ENCODE measurements at places on chromosomes 11 and 22.

- no peak for DNase-seq
Observed at GRCh38 chr11:1925373-1926155, 6.1 kb downstream of the TNNT3 start.

DNA sequence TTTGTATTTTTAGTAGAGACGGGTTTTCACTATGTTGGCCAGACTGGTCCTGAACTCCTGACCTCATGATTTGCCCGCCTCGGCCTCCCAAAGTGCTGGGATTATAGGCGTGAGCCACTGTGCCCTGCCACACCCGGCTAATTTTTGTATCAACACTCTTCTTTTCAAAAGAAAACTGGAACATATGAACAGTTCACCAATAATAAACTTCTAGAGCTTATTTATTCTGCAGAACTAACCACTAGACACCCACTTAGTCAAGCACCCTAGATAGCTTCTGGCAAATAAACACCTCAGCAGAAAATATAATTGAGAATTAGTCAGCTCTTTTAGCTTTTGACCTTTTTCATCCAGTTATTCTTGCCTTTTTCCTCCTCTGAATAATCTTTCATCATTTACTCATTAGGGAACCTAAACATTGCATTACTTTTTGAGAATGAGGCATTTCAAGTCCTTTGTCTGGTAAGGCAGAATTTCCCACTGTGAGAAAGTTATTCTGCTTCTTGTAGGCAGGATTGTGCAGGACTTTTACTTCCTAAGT is 27.3 kb upstream of the TMEM41B start:
- DNase-seq = no peak

DNA sequence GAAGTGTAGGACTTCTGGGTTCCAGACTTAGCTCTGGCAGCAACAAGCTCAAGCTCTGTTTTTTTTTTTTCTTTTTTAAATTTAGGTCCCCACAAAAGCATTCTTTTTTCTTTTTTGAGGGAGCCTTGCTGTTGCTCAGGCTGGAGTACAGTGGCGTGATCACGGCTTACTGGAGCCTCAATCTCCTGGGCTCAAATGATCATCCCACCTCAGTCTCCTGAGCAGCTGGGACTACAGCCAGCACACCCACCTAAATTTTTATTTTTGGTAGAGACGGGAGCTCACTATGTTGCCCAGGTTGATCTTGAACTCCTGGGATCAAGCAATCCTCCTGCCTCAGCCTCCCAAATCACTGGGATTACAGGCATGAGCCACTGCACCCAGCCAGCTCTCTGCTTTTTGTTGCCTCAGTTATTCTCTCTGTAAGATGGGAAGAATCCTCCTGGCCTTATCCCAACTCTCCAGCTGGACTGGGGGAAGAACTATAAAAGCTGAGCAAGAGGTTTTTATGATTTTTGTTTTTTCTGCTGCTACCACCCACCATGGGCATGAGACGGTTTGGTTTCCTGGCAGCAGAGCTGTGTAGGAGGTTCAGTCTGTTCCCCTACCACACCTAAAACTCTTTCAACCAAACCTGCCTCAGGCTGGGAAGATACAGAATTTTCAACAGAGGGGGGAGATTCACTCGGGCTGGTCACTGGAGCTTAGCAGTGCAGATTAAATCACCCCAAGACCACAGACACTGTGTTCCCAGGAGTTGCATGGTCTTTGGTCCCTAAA is 11.6 kb upstream of the MTFP1 start:
- no peak for DNase-seq

DNA sequence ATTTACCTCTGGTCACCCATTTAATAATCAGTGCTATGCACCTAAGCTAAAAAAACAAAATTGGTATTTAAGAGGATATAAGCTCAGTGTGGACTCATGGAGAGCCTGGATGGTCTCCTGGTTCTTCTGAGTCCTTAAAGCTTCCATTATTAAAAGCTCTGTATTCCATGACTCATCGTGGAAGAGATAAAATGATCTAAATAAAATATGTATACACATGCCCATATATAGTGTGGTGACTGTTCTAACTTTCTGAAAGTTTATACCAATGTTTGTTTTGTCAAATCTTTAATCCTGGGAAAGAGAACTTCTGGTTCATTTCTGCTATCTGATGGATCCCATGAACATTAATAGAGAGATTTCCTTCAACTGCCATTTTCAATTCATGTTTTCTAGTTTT is 375.9 kb downstream of the GUCY1A2 start:
- DNase-seq = no peak

GRCh38 chr22:32864041-32864440 is 62.5 kb downstream of the TIMP3 start:
- no peak for DNase-seq

- DNase-seq = no peak
Observed at GRCh38 chr11:87322568-87322967, 284.8 kb downstream of the TMEM135 start.

DNA sequence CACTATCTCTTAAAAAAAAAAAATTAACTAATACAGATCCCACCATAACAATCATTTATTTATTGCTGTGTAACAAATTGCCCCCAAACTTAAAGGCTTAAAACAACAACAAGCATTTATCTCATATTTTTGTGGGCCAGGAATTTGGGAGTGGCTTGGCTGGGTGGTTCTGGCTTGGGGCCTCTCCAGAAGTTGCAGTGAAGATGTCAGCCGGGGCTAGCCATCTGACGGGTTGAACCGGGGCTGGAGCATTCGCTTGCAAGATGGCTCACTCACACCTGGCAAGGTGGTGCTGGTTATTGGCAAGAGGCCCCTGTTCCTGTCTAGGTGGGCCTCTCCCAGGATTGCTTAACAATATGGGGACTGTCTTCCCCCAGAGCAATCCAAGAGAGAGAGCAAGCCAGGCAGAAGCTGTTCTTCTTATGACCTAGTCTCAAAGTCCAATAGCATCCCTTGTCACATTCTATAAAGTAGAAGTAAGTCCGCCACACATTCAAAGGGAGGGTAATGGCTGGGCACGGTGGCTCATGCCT is 29.5 kb downstream of the ACO2 start:
- DNase-seq = no peak

- no peak for DNase-seq
Observed at GRCh38 chr11:74449369-74449931, 17.9 kb downstream of the KCNE3 start.

DNA sequence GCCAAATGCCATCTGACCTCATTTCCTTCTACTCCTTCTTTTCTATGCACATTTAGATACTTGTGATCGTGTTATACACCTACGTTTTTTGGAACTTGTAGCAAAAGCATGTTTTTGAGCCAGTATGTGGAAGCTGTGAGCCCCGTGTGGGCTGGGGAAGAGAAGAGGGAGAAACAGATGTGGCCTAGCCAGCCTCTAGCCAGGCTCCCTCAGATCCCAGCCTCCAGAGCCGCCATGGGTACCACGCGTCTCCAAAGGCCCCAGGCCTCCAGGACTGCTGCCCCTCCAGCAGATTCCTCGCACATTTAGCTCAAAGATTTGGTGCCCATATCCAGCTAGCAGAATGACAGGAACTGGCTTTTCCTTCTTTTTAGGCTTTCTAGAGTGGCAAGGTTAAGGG is 17.0 kb upstream of the TLCD5 start:
- no peak for DNase-seq

GRCh38 chr11:113764527-113765219 is 8.8 kb downstream of the ZW10 start:
- DNase-seq = no peak

GRCh38 chr11:2731130-2732125 is 31.6 kb upstream of the KCNQ1OT1 start:
- no peak for DNase-seq

DNA sequence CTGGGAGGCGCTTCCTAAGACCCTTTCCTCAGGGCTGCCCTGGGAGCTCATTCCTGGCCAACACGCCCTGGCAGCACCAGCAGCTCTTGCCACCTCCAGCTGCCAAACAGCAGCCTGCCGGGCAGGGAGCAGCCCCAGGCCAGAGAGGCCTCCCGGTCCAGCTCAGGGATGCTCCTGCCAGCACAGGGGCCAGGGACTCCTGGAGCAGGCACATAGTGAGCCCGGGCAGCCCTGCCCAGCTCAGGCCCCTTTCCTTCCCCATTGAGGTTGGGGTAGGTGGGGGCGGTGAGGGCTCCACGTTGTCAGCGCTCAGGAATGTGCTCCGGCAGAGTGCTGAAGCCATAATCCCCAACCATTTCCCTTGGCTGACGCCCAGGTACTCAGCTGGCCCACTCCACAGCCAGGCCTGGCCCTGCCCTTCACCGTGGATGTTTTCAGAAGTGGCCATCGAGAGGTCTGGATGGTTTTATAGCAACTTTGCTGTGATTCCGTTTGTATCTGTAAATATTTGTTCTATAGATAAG is 7.6 kb downstream of the SLC39A13 start:
- DNase-seq = no peak

DNA sequence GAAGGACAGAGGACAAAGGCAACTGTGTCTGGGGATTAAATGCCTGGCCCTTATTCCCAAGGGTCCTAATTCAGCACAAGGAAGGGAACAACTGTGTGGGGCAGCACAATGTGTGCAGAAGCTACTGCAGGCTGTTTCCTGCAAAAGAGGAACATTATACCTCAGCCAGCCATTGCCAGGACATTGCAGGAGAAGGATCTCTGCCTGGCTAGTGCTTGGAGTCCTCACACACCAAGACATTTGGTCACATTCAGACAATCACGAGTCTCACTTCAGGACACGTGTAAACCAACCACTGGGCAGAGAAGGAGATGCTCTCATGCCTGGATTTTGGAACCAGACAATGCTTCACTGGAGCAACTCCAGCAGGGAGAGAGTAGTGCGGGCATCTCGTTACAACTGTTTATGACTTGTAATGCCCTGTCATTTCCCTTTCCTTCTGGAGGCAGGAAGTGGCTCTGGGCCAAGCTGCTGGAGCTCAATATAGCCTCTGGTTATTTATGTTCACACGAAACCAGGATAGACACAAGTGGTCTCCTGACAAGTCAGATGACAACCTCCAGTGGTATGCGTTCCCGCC is 23.9 kb upstream of the ZC3H12C start:
- DNase-seq = no peak

- no peak for DNase-seq
Observed at GRCh38 chr11:75986966-75987365, 172.0 kb downstream of the UVRAG start.

DNA sequence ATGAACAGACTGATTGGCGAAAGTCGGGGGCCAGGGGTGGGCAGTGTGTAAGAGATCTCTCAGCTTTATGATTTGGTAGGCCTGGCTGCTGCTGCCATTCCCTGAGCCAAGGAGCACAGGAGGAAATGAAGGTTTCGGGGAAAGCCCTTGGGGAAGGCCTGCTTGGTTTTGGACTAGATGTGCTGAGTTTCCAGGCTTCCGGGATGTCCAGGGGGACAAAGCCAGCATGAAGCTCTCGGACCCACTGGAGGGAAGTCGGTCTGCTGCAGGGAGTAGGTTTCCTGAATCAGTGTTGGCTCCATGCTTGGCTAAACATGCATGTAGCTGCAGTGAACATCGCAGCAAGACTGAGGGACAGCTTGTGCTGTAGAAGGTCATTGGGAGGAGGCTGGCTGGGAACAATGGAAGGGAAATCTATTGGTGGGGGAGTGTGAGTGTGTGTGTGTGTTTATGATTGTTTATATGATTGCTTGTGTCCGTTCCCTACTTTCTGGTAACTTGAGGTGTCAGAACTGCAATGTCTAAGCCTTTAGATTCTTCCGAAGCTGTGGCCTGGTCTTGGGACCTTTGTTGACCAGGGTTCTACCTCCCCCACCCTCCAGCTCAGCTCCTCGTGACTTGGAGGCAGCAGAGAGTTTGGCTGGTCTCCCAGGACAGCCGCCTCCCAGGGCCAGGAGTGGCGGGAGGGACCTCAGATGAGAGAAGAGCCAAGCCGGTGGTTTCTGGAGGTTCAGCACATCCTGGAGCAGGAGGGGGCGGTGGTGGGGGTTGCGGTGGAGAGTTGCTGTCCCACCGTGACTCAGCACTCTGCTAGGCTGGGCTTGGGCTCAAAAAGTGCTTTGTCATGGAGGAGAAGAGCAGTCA is 4.0 kb upstream of the FTH1 start:
- no peak for DNase-seq

GRCh38 chr22:41799486-41800347 is 762 bp upstream of the CCDC134 start:
- no peak for DNase-seq

DNA sequence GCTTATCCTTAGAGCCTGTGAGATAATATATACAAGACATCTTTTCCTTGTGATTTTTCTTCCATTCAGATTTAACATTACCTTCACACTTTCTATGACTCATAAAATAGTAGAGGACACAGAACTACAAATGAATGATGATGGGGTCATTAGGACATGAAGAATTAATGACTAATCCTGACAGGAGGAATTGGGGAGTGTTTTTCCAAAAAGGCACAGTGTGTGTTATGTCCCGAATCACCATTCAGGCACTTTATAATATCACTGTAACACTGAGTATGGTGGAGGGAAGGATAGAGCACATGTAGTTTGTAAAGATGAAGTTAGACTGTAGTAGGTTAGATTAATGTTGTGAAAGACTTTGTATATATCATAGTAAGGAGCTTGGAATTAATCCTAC is 391.3 kb downstream of the JRKL start:
- DNase-seq = no peak

- no peak for DNase-seq
Observed at GRCh38 chr11:1076061-1076665, 1.5 kb downstream of the MUC2 start.

DNA sequence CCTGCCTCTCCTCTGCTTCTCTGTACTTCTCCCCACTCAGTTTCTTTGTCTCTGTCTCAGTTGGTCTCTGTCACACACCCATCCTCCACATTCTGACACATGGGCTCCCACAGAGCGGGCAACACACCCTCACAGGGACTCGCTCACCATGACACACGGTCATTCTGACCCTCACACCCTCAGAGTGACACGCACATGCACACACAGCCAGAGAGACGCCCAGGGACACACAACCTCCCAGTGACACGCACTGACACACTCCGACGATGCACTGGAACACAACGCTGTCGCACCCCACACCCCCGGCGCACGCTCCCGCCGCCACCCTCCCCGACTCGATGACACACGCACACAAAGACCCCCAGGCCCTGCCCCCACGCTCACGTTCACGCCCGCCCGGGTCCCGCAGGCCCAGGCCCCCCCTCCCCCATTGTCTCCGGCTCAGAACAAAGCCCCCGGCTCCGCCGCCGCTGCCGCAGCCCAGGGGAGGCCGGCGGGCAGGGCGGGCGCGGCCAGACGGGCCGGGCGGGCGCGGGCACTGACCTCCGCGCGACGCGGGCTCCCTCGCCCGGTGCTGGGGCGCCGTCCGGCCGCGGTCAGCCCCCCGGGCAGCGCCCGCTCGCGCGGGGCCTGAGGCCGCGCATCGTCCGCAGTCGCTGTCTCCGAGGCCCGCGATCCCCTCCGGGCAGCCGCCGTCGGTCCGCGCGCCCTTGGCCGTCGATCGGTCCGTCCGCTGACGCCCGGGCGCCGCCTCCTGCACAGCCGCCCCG is 404 bp downstream of the DCHS1 start:
- no peak for DNase-seq
